ACHN (cell line): ENCODE measurements at places on chromosomes 5 and 9.
A peak's percentile ranks its signal among the peaks of the same experiment; 100 is the strongest.

DNA sequence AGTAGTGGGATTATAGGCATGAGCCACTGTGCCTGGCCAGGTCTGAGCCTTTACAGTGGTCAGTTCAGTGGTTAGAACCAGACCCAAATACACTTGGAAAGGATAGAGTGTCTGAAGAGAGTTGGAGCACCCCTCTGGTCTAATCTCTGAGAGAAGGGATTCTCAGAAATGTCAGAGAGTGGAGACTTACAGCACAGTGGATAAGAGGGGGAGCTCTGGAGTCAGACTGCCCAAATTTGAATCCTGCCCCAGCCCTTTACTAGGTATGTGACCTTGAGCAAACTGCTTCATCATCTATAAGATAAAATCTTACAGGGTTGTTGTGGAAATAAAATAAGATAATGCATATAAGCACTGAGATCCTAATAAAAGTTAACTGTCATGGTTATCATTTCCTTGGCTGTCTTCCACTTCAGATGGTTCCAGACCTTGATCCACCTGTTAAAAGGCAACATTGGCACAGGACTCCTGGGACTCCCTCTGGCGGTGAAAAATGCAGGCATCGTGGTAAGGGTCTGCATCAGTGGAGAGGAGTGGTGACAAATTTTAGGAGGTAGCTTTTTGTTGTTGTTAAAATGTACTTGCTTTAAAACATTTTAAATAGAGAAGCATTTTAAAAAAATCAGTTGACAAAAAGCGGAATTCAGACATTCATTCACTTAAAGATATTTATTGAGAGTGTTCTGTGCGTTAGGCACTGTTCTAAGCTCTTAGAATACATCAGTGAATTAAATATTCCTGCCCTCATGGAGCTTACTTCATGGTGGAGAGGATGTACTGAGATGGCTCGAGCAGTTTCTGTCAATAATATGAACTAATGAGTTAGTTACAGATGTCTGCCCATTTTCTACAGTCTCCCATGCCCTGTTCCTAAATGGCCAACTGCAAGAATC, 16.0 kb downstream of the SLC36A1 start:
- DNase-seq, result no peak

DNA sequence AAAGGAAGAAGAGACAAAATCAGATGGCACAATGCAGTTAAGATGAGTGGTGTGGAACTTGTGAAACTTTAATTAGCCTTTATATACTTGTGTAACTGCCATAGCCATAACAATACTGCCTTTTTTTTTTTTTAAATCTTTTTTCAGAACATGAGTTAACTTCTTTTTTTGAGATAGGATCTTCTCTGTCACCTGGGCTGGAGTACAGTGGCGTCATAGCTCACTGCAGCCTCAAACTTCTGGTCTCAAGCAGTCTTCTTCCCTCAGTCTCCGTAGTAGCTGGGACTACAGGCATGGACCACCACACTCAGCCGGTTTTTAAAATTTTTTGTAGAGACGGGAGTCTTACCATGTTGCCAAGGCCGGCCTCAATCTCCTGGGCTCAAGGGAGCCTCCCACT, 37.2 kb downstream of the GPBP1 start:
- DNase-seq, result no peak

DNA sequence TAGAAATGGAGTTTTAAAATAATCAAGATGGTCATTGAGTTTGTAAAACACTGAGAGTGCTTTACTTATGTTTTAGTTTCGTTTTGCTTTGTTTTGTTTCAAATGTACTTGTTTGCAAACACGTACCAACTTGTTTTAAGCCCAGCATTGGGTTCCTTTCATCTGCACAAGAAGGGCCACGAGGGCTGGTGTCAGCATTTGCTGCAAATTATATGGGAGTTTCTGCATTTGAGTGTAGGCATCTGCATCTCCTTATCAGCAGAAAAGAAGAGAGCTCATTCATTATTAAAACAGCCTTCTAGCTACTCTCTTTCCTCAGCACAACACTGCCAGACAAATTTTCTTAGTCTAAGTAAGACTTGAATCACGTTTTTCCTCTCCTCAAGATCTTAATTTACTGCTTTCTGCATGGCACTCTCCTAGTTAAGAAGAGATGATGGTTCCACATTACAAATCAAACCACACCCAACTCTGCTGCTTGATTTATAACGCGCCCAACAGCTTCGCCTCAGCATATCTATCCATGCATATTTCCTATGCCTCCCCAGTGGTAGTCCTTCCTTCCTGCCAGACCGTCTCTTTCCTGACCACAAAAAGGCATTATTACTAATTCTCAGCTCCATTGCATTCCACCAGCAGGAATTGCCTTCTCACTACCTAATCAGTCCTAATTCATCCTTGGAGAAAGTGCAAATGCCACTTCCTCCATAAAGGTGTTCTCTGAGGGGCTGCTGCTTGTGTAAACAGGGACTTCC, 95.2 kb upstream of the CAST start:
- DNase-seq, result no peak

DNA sequence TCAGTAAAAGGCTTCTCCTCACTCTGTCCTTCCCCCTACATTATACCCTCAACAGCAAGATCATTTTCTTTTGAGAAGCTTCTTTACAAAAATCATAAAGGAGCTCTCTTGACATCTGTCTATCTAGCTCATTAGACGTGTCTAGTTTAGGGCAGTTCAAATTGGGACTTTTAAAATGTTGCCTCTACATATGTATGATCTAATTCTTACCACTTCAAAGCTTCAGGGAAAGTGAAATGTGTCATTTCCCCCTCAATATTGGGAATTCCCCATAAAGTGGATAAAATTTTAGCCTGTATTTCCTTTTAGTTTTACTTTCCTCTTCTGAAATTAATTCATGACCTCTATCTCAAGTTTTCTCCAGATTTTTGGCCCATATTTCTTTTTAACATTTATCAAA, 323.7 kb downstream of the ARRDC3 start:
- DNase-seq, result no peak

GRCh38 chr9:129701549-129701948, 36.1 kb downstream of the PRRX2 start:
- no peak for DNase-seq

- no peak for DNase-seq
Measured at GRCh38 chr9:108109927-108110690, 620.5 kb upstream of the KLF4 start.

DNA sequence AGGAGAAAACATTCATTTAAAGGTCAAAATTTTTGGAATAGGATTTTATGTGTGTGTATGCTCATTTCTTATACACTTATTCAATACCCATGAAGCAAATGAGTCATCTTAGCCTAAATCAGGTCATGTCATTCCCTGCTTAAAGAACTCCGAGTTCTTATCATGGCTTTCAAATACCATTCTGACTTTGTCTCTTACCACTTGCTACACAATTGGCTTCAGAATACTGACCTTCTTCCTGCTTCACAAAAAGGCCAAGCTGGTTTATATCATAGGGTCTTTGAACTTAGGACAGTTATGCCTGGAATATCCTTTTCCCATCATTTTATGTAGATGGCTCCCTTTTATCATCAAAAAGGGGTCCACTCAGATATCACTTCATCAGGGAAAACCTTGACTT, 652.2 kb upstream of the WWC1 start:
- no peak for DNase-seq

- DNase-seq, result no peak
Measured at GRCh38 chr9:131912671-131913070, 167.0 kb downstream of the MED27 start.

GRCh38 chr5:113034182-113034773, 57.7 kb downstream of the DCP2 start:
- DNase-seq, result no peak

GRCh38 chr9:37350486-37351190, 71.9 kb upstream of the GRHPR start:
- DNase-seq, result no peak

- no peak for DNase-seq
Measured at GRCh38 chr5:191949-192690, 825 bp downstream of the LRRC14B start.

- no peak for DNase-seq
Measured at GRCh38 chr5:27450607-27451006, 412.2 kb upstream of the CDH9 start.

DNA sequence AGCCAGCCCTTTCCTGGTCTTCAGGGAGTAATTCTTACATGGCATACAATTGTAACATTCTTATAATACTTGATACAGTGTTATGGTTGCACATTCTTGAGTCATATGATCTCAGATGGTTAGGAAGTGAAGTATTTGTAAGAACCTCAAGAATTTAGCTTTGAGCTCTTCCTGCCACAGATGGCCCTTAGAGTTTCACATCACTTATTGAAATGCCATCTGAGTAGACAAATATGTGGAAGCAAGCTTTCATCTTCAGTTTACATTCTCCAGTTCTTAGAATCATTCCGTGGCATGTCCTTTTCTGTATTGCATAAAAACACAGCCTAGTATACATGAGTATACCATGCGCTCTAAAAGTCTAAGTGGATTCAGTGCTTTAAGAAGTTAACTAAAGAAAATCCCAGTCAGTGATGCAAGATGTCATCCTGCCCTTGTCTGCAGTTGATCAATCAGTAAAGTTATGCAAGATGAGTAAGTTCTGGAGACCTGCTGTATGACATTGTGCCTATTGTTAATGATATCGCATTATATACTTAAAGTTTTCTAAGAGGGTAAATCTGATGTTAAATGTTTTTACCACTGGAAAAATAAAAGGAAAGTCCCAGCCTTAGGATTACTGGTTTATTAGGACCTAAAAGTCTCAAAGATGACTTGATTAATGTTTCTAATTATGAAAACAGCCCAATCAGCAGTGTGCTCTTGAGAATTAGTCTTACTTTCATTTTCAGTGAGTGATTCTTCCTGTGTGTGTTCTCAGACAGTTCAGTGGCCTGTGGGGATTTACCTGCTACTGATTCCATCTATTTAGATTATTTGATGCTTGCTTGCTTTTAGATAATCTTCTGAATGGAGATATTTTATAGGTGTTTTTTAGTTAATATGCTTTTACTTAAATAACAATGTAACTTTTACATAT, 29.4 kb downstream of the RHOBTB3 start:
- peak; percentile 95 for DNase-seq

GRCh38 chr5:81949462-81949861, 22.4 kb upstream of the ATG10 start:
- no peak for DNase-seq

DNA sequence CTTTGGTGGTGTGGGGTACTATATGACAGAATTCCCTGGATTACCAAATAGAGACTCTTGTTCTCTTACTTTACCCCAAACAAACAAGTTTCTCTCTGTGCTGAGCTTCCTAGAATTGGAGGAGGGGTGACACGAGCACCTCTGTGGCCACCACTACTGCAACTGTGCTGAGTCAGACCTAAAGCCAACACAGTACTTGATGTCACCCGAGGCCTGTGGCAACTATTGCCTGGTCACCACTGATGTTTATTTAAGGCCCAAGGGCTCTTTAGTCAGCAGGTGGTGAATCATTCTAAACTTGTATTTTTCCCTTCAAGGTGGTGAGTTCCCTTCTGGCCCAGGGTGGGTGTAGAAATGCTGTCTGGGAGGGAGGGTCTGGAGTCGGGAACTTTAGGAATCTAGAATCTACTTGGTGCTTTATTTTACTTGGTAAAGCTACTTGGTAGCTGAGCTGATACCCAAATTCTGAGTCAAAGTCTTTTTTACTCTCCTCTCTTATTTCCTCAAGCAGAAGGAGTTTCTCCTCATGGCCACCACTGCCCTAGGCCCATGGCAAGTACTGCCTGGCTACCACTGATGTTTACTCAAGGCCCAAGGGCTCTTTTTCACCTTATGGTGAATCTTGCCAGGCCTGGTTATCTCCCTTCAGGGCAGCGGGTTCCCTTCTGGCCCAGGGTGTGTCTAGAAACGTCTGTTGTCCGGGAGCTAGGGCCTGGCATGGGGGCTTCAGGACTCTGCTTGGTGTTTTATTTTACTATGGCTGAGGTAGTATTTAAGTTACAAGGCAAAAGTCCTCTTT, 9.8 kb downstream of the LURAP1L start:
- DNase-seq, result peak; percentile 79

- peak; percentile 67 for DNase-seq
Measured at GRCh38 chr5:116492016-116492623, 82.5 kb downstream of the SEMA6A start.

GRCh38 chr5:39623291-39623865, 198.6 kb upstream of the DAB2 start:
- no peak for DNase-seq

- no peak for DNase-seq
Measured at GRCh38 chr9:90834828-90835595, 33.4 kb downstream of the SYK start.

DNA sequence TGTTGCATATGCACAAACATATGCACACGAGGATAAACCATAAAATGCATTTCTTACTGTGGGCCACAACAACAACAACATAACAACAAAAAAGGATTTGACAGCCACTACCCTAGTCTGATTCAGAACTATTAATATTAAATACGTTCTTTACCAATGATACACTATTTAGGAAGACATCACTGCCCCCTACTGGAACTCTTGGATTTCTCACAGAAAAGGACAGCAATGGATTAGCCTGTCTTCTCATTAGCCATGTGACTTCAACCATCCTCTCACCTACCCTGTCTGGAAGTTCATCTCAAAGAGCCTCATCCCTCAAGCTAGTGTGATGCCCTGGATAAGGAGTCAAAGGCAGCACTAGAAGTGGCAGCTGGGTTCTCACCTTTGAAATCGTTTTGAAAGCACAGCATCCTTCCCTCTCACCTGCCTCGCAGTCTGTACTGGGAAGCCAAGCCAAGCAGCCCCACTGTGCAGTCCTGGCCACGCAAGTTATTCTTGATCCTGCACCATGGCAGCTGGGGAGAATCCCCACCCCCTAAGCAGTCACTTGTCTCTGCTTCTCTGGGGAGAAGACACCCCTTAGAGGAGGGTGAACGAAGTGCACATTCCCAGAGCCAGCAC, 64.6 kb downstream of the SH3TC2 start:
- peak; percentile 81 for DNase-seq

GRCh38 chr5:66661149-66661548, 65.0 kb downstream of the MAST4 start:
- DNase-seq, result no peak

DNA sequence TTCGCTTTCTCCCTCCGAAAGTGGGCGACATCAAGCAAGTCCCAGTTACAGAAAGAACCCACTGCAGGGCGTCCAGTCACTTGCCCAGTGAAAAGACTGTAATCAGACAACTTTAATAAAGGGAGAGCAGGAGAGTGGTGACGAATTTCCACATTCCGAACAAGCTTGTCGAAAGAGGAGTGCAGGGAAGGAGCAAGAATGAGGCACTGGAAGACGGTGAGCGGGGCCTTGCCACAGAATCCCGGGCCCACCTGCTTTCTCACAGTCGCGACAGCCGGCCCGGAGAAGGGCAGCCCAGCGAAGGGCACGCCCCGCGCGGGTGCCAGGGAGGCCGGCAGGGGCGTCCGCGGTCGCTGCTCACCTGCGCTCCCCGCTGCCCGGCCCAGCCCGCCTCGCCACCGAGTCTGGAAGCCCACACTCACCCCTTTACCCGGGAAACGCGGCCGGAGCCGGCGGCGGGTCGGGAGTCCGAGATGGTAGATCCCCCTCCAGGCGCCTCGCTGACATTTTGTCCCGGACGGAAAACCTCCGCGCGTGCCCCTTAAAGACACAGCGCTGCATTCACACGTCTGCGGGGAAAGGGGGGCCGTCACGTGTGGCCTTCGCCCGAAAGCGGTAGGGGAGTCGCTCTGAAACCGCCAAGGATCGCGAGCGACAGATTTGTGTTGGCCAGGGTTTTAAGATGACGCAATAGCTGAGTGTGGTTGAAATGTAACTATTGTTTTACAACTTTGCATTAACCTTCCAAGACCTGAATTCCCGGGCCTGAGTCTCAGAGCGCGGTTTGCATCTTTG, at the start of gene ZBED3:
Gene ZBED3 (minus strand): TSS at position 597 of the 795 bp plus-strand sequence. CDS start 9,407 bp downstream, outside the sequence.
- peak; percentile 88 for DNase-seq
